ENCODE measurements at places on chromosomes 3 and 15. TPM values are rescaled to one million over a fixed set of nuclear protein-coding genes. Genes with fewer than 3 reads are reported as not detected.

DNA sequence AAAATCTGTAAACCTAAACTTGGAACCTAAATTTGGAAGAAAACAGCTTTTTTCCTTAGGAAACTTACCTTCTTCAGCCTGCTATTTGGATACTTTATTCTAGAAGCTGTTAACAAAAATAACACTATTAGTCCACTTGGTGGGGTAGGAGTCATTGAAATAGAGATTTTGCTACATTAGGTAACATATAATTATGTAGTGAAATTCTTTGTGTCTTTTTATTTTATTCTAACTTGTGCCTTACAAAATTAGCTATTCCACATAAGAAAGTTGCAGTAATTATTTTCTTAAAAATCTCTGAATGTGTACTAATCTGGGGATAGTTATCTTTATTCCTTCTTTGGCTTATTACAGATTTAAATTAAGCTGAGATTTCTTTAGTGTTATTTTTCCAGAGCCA is 360.4 kb upstream of the ROBO2 start:
- no peak overlapping the region for H3K27ac ChIP-seq
- H3K4me1 ChIP-seq: no peaks in the 10 kb centered on the region
- no peak for DNase-seq

GRCh38 chr15:95284933-95285421 is 1045.5 kb upstream of the NR2F2 start:
- no peak overlapping the region for H3K4me3 ChIP-seq
- no peaks in the 10 kb centered on the region for H3K4me1 ChIP-seq
- no peaks in the 10 kb centered on the region for H3K36me3 ChIP-seq
- no peak for DNase-seq
- no peak overlapping the region for H3K27ac ChIP-seq
- H3K27me3 ChIP-seq: no peaks in the 10 kb centered on the region

DNA sequence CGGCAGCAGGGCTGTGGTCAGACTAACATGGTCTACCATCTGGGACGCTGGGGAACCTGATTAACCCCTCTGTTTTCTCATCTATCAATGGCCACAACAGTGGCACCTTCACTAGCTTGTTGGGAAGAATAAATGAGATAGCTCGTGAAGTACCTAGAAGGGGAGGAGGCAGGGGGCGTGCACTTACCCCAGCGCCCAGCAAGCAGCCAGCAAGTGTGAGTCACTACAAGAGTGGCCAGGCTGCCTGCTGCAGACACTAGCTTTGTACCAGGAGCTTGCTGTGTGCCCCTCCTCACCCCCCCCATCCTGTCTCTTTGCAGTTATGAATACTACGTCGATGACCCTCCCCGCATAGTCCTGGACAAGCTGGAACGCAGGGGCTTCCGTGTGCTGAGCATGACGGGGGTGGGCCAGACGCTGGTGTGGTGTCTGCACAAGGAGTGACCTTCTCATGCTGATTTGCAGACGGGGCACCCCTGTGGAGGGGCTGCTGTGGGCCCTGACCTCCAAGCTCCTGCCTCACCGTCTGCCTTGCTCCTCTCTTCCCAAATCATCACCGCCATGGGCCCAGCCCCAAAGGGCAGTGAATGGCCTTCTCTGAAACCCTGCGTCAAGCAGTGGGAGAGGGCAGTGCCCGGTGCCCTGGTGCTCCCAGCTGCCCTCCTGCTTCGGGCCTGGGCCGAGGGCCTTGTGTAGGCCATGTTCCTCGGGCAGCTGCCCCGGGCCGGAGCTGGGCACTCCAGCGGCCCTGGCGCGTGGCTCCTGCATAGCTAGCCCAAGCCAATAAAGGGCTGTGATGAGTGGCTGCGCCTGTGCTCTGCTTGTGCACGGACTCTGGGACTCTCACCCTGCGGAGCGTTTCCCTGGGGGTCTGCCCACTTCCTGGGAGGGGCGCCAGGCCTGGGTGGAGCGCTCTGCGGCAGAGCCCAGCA is 2.6 kb upstream of the C15orf62 start:
- H3K27ac ChIP-seq: no peak overlapping the region
- H3K4me3 ChIP-seq: no peak overlapping the region
- H3K4me1 ChIP-seq: peaks cover 36% of the 10 kb centered on the region
- no peak for DNase-seq

- H3K27me3 ChIP-seq: no peaks in the 10 kb centered on the region
- H3K36me3 ChIP-seq: no peaks in the 10 kb centered on the region
- DNase-seq: no peak
- no peak overlapping the region for H3K4me3 ChIP-seq
- peak overlapping the region; percentile 91 for H3K27ac ChIP-seq
Observed at GRCh38 chr15:78002996-78003395, 74.5 kb downstream of the TBC1D2B start.

GRCh38 chr15:101048581-101049030 is 129.4 kb downstream of the LRRK1 start:
- no peak overlapping the region for H3K4me3 ChIP-seq
- DNase-seq: peak; percentile 6
- H3K4me1 ChIP-seq: no peaks in the 10 kb centered on the region
- H3K27ac ChIP-seq: no peak overlapping the region

GRCh38 chr15:48623456-48623855 is 22.1 kb downstream of the FBN1 start:
- H3K36me3 ChIP-seq: no peaks in the 10 kb centered on the region
- H3K4me3 ChIP-seq: no peak overlapping the region
- no peak overlapping the region for H3K27ac ChIP-seq
- DNase-seq: no peak
- H3K4me1 ChIP-seq: no peaks in the 10 kb centered on the region

DNA sequence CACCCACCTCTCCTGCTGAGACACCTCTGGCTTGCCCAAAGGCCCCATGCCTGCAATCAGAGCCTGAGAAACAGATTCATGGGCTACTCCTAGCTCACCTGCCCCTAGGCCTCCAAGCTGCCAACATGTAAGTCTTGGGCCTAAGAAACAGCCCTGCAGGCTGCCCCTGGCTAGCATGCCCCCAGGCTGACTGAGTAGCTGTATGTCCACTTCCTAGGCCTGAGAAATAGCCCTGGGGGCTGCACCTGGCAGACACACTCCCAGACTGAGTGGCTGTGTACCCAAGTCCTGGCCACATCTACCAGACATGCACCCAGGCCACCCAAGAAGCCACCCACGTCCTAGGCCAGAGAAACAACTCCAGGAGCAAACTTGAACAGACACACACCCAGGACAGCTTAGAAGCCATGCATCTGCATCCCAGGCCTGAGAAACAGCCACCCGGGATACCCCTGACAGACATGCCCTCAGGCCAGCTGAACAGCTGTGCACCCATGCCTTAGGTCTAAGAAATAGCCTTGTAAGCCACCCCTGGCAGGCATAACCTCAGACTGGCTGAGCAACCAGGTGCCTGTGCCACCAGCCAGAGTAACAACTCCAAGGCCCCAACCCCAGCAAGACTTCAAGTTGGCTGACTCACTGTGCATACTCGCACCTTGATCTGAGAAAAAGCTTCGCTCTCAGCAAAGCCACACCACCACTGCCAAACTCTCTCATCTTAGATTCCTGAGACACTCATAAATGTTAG is 12.0 kb upstream of the NRG4 start:
- DNase-seq: no peak
- H3K27me3 ChIP-seq: no peaks in the 10 kb centered on the region

- no peaks in the 10 kb centered on the region for H3K27me3 ChIP-seq
- H3K36me3 ChIP-seq: no peaks in the 10 kb centered on the region
- peaks cover 65% of the 10 kb centered on the region for H3K4me1 ChIP-seq
- H3K4me3 ChIP-seq: no peak overlapping the region
- DNase-seq: no peak
- H3K27ac ChIP-seq: peak overlapping the region; percentile 83
Observed at GRCh38 chr15:78057803-78058202, 19.7 kb downstream of the TBC1D2B start.

The SI gene
- not detected for total RNA-seq

- H3K4me3 ChIP-seq: no peak overlapping the region
- H3K27me3 ChIP-seq: no peaks in the 10 kb centered on the region
- DNase-seq: peak; percentile 64
- H3K36me3 ChIP-seq: no peaks in the 10 kb centered on the region
- H3K4me1 ChIP-seq: peaks cover 90% of the 10 kb centered on the region
Observed at GRCh38 chr15:89101302-89102193, 13.3 kb downstream of the ABHD2 start.

DNA sequence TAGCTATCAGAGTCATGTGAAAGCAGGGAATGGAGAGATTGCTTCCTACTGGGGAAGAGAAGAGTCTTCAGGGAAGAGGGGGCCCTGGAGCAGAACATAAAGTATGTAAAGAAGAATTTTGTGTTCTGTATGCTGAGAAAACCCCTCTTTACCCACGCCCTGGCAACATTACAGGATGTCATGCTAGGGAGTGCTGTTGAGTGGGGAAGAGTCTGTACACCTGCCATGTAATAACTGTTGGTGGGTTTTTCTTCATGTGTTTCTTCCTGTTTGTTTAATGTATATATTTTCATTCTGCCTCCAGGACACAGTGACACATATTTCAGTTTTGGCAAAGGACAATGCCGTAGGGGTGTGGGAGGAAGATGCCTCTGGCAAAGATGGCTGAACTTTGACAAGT is 122.8 kb upstream of the LPP start:
- no peak for DNase-seq
- H3K27ac ChIP-seq: no peak overlapping the region
- H3K4me1 ChIP-seq: peaks cover 20% of the 10 kb centered on the region

The PRKCD gene
- 16.9 TPM for total RNA-seq

The CHST13 gene
- not detected for total RNA-seq

DNA sequence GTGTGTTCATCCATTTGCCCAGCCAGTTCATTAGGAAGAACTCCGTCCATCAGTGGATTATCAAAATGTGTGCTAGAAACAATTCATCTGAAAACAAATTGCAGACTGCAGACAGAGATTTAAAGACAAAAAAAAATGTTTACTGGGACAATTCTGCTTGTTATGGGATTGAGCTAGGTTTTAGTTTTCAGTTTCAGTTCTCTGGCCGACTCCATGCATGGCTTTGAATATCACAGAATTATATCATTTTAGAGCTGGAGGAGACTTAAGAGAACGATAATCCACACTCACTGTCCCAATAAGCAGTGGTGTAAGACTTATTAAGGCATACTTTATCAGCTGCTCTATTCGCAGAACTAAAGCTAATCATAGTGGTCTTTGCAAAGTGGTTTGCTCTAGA is 51.1 kb downstream of the TFG start:
- H3K27ac ChIP-seq: no peak overlapping the region
- H3K4me3 ChIP-seq: no peak overlapping the region
- H3K27me3 ChIP-seq: no peaks in the 10 kb centered on the region
- H3K4me1 ChIP-seq: no peaks in the 10 kb centered on the region
- H3K36me3 ChIP-seq: no peaks in the 10 kb centered on the region

All from body of pancreas (tissue), 4 donors.